Body of pancreas (tissue), 4 donors: ENCODE measurements at places on chromosomes 3 and 15. TPM values are rescaled to one million over a fixed set of nuclear protein-coding genes. Genes with fewer than 3 reads are reported as not detected.

GRCh38 chr15:78408355-78408640 lies 29.7 kb upstream of the IREB2 start:
- DNase-seq = no peak
- H3K27ac ChIP-seq = no peak overlapping the region
- H3K27me3 ChIP-seq = no peaks in the 10 kb centered on the region
- no peaks in the 10 kb centered on the region for H3K4me1 ChIP-seq

GRCh38 chr15:89746386-89746780 lies 4.7 kb downstream of the MESP1 start:
- peaks cover 16% of the 10 kb centered on the region for H3K4me1 ChIP-seq
- no peak overlapping the region for H3K27ac ChIP-seq
- no peak overlapping the region for H3K4me3 ChIP-seq
- DNase-seq = no peak
- no peaks in the 10 kb centered on the region for H3K27me3 ChIP-seq

GRCh38 chr3:3119393-3119851 lies 7.3 kb upstream of the TRNT1 start:
- no peak overlapping the region for H3K4me3 ChIP-seq
- no peaks in the 10 kb centered on the region for H3K27me3 ChIP-seq
- no peaks in the 10 kb centered on the region for H3K4me1 ChIP-seq
- no peak overlapping the region for H3K27ac ChIP-seq
- no peaks in the 10 kb centered on the region for H3K36me3 ChIP-seq
- no peak for DNase-seq

GRCh38 chr3:38374221-38374620 lies 27.6 kb downstream of the XYLB start:
- H3K27me3 ChIP-seq = no peaks in the 10 kb centered on the region
- peaks cover 14% of the 10 kb centered on the region for H3K36me3 ChIP-seq
- H3K27ac ChIP-seq = no peak overlapping the region
- no peak for DNase-seq
- H3K4me3 ChIP-seq = no peak overlapping the region

GRCh38 chr15:93159930-93160329 lies 70.9 kb upstream of the RGMA start:
- no peak for DNase-seq
- H3K4me3 ChIP-seq = no peak overlapping the region
- no peaks in the 10 kb centered on the region for H3K36me3 ChIP-seq
- H3K27ac ChIP-seq = no peak overlapping the region

DNA sequence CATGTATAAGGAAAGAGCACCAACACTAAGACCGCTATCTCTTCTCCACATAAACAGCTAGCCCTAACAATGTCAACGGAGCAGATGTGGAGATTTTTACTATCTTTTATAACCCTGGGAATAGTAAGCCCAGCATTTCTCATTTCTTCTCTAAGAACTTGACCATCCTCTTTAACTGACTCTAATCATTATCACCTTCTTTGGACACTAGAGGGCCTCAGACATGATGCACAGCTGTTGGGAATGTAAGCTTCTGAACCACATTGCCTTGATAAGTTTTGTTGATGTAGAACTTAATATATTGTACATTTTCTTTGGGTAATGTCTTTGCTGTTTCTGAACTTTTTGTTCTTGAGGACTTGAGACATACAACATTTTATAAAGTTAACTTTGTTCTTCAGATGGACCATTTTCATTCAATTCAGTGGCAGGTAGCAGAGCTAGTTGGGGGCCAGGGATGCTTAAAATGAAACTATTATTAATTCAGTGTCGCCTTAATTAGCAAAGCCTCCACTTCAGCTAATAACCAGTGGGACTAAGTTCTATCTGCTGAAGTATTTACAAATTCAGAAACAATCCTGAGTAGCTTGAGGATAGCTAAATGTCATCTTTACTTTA lies 9.6 kb upstream of the TAGLN3 start:
- H3K4me3 ChIP-seq = no peak overlapping the region
- H3K27ac ChIP-seq = no peak overlapping the region
- no peaks in the 10 kb centered on the region for H3K27me3 ChIP-seq
- H3K4me1 ChIP-seq = no peaks in the 10 kb centered on the region
- peaks cover 8% of the 10 kb centered on the region for H3K36me3 ChIP-seq

- no peaks in the 10 kb centered on the region for H3K36me3 ChIP-seq
- no peak for DNase-seq
- no peak overlapping the region for H3K27ac ChIP-seq
- H3K27me3 ChIP-seq = no peaks in the 10 kb centered on the region
- no peak overlapping the region for H3K4me3 ChIP-seq
These were observed 171.6 kb upstream of the PDZRN3 start for GRCh38 chr3:73796382-73796781.

- H3K27ac ChIP-seq = no peak overlapping the region
- no peaks in the 10 kb centered on the region for H3K27me3 ChIP-seq
- H3K4me3 ChIP-seq = peak overlapping the region; percentile 40
- H3K4me1 ChIP-seq = peaks cover 43% of the 10 kb centered on the region
- H3K36me3 ChIP-seq = no peaks in the 10 kb centered on the region
These were observed 1.3 kb downstream of the BNIP2 start for GRCh38 chr15:59687836-59688235.

- DNase-seq = no peak
- no peak overlapping the region for H3K4me3 ChIP-seq
- H3K27me3 ChIP-seq = no peaks in the 10 kb centered on the region
- peaks cover 12% of the 10 kb centered on the region for H3K4me1 ChIP-seq
These were observed 795 bp downstream of the MCM2 start for GRCh38 chr3:127598841-127599570.

DNA sequence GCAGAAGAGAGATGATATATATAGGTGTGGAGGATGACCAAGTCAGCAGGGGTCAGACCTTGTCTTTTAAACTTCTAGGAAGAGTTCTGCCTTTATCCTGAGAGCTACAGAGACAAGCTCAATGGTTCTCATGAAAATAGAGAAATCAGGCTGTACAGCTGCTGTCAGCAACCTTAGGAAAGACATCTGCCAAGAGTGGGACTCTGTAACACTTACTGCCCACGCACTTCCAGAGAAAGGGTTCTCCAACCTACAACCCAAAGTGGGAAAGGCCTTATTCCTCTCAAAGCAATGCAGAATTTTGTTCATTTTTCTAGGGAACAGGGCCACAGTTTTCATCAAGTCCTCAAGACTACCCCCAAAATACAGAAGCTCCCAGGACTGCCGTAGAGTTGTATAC lies 138.7 kb downstream of the STT3B start:
- no peak for DNase-seq
- H3K4me1 ChIP-seq = no peaks in the 10 kb centered on the region
- H3K27ac ChIP-seq = no peak overlapping the region
- H3K36me3 ChIP-seq = no peaks in the 10 kb centered on the region
- H3K27me3 ChIP-seq = no peaks in the 10 kb centered on the region

- no peaks in the 10 kb centered on the region for H3K27me3 ChIP-seq
- H3K4me1 ChIP-seq = no peaks in the 10 kb centered on the region
- no peaks in the 10 kb centered on the region for H3K36me3 ChIP-seq
- no peak overlapping the region for H3K27ac ChIP-seq
- DNase-seq = no peak
These were observed 85.3 kb upstream of the SLC6A6 start for GRCh38 chr3:14317057-14317553.

DNA sequence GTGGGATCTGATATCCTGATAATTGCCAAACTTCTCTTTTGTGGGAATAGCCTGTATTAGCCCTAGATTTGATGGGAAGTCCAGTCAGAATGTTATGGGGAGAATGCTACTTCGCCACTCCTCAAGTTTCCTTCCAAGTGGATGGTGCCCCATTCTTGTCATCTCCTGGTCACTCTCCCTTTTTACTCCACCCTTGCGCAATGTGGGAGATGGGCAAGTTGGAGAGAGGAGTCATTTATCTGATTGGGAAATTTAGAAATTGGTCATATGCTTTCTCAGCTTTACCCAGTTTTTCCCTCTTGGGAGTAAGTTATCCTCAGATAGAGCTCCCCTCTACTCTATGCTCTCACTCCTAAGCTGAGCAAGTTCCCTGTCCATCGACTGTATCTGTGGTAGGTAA lies 14.4 kb downstream of the FANCD2OS start:
- no peak for DNase-seq
- H3K36me3 ChIP-seq = no peaks in the 10 kb centered on the region
- peaks cover 9% of the 10 kb centered on the region for H3K4me1 ChIP-seq
- no peak overlapping the region for H3K27ac ChIP-seq
- H3K4me3 ChIP-seq = no peak overlapping the region
- no peaks in the 10 kb centered on the region for H3K27me3 ChIP-seq

GRCh38 chr3:108441071-108441507 lies 69.3 kb downstream of the MYH15 start:
- H3K4me3 ChIP-seq = no peak overlapping the region
- no peak for DNase-seq
- no peaks in the 10 kb centered on the region for H3K36me3 ChIP-seq
- peaks cover 4% of the 10 kb centered on the region for H3K4me1 ChIP-seq

GRCh38 chr15:70151462-70151861 lies 53.7 kb upstream of the TLE3 start:
- H3K27ac ChIP-seq = peak overlapping the region; percentile 68
- no peak for DNase-seq
- no peak overlapping the region for H3K4me3 ChIP-seq
- H3K36me3 ChIP-seq = no peaks in the 10 kb centered on the region
- peaks cover 16% of the 10 kb centered on the region for H3K4me1 ChIP-seq
- H3K27me3 ChIP-seq = no peaks in the 10 kb centered on the region

GRCh38 chr3:194935061-194935460 lies 249.4 kb downstream of the FAM43A start:
- H3K27me3 ChIP-seq = no peaks in the 10 kb centered on the region
- DNase-seq = no peak
- peaks cover 11% of the 10 kb centered on the region for H3K4me1 ChIP-seq
- H3K4me3 ChIP-seq = no peak overlapping the region
- no peaks in the 10 kb centered on the region for H3K36me3 ChIP-seq

DNA sequence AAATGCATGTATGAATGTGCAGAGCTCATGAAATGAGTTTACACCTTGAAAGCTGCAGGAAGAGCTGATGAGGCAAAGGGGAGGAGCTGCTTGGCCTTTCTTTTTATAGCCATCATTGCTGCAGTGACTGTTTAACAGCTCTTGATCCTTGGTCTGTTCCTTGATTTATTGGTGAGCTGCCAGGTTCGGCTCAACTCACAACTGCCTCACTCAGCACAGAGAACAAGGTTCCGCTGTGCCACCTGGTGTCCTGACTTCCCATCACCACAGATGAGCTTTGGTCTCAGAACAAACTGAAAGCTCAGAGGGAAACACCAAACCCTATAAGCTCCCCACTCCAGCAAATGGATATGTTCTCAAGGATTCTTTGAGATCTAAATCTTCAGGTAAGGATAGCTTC lies 626.1 kb downstream of the MAGI1 start:
- no peaks in the 10 kb centered on the region for H3K4me1 ChIP-seq
- H3K27me3 ChIP-seq = no peaks in the 10 kb centered on the region
- H3K36me3 ChIP-seq = no peaks in the 10 kb centered on the region
- DNase-seq = peak; percentile 33
- no peak overlapping the region for H3K27ac ChIP-seq
- H3K4me3 ChIP-seq = no peak overlapping the region

GRCh38 chr3:96657710-96658109 lies 156.7 kb upstream of the EPHA6 start:
- DNase-seq = no peak
- no peak overlapping the region for H3K27ac ChIP-seq
- no peaks in the 10 kb centered on the region for H3K36me3 ChIP-seq
- H3K4me3 ChIP-seq = no peak overlapping the region
- no peaks in the 10 kb centered on the region for H3K27me3 ChIP-seq
- no peaks in the 10 kb centered on the region for H3K4me1 ChIP-seq

DNA sequence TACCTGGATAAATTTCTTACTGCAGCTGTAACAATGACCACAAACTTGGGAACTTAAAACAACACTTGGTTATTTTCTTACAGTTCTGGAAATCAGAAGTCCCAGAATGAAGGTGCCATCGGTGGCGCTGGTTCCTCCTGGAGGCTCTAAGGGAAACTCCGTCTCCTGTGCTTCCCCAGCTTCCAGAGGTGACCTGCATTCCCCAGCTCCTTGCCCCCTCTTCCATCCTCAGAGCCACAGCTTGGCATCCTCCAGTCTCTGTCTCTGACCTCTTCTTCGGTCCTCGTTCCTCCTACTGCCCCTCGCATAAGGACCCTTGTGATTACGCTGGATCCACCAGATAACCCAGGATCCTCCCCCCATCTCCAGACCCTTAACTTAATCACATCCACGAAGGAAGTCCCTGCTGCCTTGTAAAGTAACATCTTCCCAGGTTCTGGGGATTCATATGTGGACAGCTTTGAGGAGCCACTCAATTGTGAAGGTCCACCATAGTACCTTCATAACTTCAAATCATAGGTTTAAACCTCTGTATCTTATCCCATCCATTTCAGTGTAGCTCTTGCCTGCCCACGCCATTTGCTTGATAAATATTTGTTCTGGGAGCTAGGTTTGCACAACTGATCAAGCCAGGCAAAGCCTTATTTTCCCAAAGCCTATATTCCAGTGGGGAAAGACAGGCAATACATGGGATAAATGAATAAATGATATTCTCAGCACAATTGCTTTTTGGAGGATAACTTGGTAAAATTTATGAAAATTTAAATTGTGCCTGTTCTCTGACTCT lies 34.8 kb downstream of the KLF15 start:
- no peaks in the 10 kb centered on the region for H3K36me3 ChIP-seq
- DNase-seq = no peak
- H3K4me1 ChIP-seq = no peaks in the 10 kb centered on the region

GRCh38 chr15:53448232-53449015 lies 311.0 kb downstream of the WDR72 start:
- peak overlapping the region; percentile 80 for H3K27ac ChIP-seq
- H3K36me3 ChIP-seq = no peaks in the 10 kb centered on the region
- H3K27me3 ChIP-seq = no peaks in the 10 kb centered on the region
- peak; percentile 16 for DNase-seq

GRCh38 chr3:98954791-98955604 lies 53.5 kb upstream of the DCBLD2 start:
- H3K27ac ChIP-seq = no peak overlapping the region
- no peak overlapping the region for H3K4me3 ChIP-seq
- no peaks in the 10 kb centered on the region for H3K27me3 ChIP-seq
- H3K4me1 ChIP-seq = no peaks in the 10 kb centered on the region
- no peaks in the 10 kb centered on the region for H3K36me3 ChIP-seq

- DNase-seq = no peak
- H3K27me3 ChIP-seq = no peaks in the 10 kb centered on the region
- no peak overlapping the region for H3K27ac ChIP-seq
- H3K36me3 ChIP-seq = no peaks in the 10 kb centered on the region
- H3K4me3 ChIP-seq = no peak overlapping the region
- H3K4me1 ChIP-seq = peaks cover 4% of the 10 kb centered on the region
These were observed 25.8 kb downstream of the SGO1 start for GRCh38 chr3:20160230-20160629.

GRCh38 chr3:188792793-188793192 lies 379.0 kb upstream of the TPRG1 start:
- no peaks in the 10 kb centered on the region for H3K36me3 ChIP-seq
- no peak overlapping the region for H3K27ac ChIP-seq
- DNase-seq = no peak

Gene MGLL
- total RNA-seq = 14.8 TPM

Gene RBMS3
- 17.4 TPM for total RNA-seq

Gene HTD2
- 0.99 TPM for total RNA-seq

Gene CHST14
- 8.6 TPM for total RNA-seq

Gene PPP1R14D
- not detected for total RNA-seq

Gene PPCDC
- 13.2 TPM for total RNA-seq

Gene CX3CR1
- 1.3 TPM for total RNA-seq

Gene MAN2C1
- total RNA-seq = 186 TPM

Gene COLQ
- 1.8 TPM for total RNA-seq

Gene GUCA1C
- 4.4 TPM for total RNA-seq

Gene MYO5C
- total RNA-seq = 76.8 TPM

Gene P3H2
- total RNA-seq = 35.5 TPM

Gene TTLL3
- 24.1 TPM for total RNA-seq

Gene TATDN2
- 19.8 TPM for total RNA-seq

Gene GPR160
- 26.4 TPM for total RNA-seq

Gene SNTN
- total RNA-seq = 1.0 TPM

Gene TOMM70
- 25.9 TPM for total RNA-seq

Gene ARRDC4
- 31.0 TPM for total RNA-seq

Gene MRAS
- total RNA-seq = 9.9 TPM

Gene EPHA3
- 1.3 TPM for total RNA-seq

Gene POLQ
- 0.66 TPM for total RNA-seq
